Midbrain (tissue), 1 donor: ENCODE measurements at places on chromosomes 7 and 10.

GRCh38 chr7:103113164-103113563 is 35.7 kb downstream of the NAPEPLD start:
- DNase-seq, result no peak

GRCh38 chr10:109765838-109766237 is 157.5 kb downstream of the XPNPEP1 start:
- DNase-seq, result no peak

DNA sequence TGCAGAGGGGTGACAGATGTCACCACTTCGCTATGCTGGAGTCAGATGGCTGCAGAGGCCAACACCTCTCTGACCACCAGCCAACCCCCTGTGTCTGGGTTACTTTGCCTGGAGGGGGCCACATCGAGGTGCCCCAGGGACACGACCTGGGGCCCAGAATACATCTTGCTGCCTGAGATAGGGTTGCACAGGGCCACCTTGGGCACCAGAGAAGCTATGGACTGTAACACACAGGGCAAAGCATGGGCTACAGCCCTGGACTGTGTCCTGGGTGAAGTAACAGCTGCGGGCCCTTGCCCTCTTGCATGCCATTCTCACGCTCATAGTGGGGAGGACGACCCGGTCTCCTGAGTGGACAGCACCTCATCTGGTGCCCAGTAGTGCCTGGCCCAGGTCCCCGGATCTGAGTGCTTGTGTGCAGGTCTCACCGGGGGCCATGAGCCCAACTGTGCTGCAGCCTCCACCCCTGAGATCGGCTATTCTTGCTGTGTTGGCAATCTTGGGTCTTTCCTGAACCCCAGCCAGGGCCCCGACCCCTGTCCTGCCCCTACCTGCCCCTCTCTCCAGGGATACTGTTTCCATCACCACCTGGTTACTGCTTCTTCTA is 115.2 kb upstream of the GDF10 start:
- no peak for DNase-seq

GRCh38 chr10:73781548-73781878 is 335 bp upstream of the CHCHD1 start:
- DNase-seq, result no peak

DNA sequence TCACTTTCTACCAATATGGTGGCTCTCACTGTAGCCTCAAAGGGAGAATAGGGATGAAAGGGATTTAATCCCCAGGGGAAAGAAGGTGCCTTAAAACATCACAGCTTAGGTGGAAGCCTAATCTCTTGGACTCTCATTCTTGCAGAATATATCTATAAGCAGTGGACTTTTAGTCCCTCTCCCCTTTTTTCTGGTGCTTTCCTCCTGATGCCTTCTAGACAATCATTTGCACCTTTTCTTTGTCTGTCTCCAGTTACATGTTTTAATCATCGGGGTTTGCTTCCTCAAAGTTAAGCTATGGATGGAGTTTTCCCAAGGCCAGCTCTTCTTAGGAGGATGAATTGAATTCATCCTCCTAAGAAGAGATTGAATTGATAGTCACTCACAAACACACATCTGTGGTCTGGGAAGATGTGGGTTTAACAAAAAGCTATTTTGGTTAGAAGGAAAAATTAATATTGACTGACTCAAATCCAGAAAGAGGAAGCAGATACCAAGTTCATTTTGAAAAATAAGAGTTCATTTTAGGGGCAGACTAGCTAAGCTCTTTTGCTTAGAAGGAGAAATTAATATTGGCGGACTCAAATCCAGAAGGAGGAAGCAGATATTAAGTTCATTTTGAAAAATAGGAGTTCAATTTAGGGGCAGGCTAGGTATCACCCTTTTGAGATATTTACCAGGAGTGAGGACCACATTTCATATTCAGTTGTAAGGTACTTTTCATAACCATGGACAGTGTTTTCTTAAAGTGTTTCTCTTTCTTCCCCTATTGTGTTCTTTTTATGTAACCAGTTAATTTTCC is 35.2 kb upstream of the PLEKHS1 start:
- no peak for DNase-seq

- DNase-seq, result no peak
These were observed 12.0 kb downstream of the CACUL1 start for GRCh38 chr10:118742782-118743181.

GRCh38 chr7:98869597-98870120 is at the start of gene TMEM130:
Gene TMEM130, minus strand, starts transcription at chr7:98870014. Its CDS starts 153 bp downstream, at chr7:98869861.
- no peak for DNase-seq

DNA sequence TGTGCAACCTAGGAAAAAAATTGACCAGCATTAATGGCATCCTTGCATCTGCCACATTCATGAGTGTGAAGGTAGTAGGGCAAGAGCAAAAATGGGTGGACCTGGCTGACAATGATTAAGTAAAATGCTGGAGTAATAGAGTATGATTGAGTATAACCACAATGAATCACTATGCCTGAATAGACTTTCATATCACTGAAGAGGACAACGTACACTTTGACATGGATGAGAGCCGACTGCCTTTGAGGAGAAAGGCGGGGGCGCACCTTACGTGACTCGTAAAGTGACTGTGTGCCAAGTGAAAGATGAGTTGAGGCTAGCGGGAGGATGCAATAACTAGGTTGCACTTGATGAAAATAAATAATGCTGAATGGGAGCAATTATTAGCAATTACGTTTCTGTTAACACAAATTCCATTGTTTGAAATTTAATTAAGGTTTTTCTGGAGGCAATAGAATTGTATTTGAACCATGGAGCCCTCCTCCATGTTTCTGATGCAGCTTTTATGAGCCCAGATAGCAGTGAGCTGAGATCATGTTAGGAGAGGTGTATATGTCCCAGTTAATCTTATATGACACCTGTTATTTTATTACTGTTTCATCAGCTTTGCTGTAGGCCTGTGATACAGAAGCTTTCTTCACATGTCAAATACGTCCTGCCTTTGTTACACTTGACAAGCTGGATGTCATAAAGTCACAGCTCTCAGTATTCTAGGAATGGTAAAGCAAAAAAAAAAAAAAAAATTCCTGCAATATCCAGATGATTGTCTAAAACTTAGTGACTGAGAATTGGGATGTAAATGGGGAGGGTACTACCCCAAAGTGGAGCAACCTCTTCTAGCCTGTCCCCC is 596.5 kb downstream of the NXPH1 start:
- DNase-seq, result no peak

DNA sequence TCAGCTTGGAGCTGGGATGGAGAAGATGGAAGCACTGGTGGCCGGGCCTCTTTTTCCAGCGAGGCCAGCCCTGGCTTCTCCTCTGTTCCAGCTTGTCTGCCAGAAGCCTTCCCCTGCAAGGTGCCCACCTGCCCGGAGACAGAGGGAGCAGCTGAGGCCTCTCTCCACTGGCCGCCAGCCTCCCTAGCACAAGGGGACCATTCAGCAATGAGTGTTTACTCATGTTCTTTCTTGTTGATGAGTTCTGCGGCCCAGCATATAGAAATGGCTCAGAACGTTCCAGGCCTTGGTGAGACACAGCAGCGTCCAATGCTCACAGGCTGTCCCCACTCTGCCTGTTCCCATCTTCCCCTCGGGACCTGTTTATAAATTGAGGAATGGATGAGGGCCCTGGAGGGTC is 47.3 kb downstream of the CHST3 start:
- DNase-seq, result peak; percentile 88

DNA sequence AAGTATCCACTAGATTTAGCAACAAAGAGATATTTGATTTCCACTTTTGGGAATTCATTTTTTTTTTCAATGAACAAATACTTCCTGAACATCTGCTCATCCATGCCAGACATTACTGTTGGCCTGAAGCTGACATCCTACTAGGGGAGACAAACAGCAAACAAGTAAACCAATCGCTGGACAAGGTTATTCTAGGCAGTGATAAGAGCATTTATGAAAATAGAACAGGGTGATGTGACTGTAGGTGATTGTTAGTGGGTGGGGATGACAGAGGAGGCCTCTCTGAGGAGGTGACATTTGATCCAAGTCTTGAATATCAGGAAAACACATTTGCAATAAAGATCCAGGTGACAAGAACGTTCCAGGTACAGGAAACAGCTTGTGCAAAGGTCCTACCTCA is 89.1 kb upstream of the FAM180A start:
- no peak for DNase-seq

DNA sequence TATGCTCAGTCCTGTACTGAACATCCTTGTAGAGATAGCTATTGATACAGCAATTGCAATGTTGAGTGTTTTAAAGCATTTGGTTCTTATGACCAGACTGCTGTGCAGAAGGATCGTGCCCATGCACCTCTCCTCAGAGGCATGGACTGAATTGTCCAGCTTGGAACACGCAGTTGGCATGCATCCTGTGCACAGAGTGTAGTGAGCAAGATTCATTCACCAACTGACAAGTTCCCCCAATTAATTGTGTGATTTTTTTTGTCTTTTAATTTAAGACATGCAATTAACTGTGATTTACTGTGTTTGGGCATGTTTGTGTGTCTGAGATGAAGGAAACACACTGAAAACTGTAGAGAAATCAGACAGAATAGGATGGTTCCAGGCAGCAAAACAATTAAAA is 323.7 kb downstream of the CDK14 start:
- DNase-seq, result no peak

- DNase-seq, result no peak
These were observed 417.5 kb downstream of the DPP6 start for GRCh38 chr7:154469652-154470051.

- DNase-seq, result no peak
These were observed 35.5 kb downstream of the GPR141 start for GRCh38 chr7:37719077-37719476.

GRCh38 chr10:116852246-116852645 is 2.9 kb downstream of the ENO4 start:
- DNase-seq, result no peak

GRCh38 chr7:101120315-101120714 is 6.6 kb upstream of the SERPINE1 start:
- no peak for DNase-seq
